ENCODE measurements at places on chromosomes 2 and 18.

GRCh38 chr2:158297606-158298005 lies 158.9 kb downstream of the CCDC148 start:
- DNase-seq: no peak

DNA sequence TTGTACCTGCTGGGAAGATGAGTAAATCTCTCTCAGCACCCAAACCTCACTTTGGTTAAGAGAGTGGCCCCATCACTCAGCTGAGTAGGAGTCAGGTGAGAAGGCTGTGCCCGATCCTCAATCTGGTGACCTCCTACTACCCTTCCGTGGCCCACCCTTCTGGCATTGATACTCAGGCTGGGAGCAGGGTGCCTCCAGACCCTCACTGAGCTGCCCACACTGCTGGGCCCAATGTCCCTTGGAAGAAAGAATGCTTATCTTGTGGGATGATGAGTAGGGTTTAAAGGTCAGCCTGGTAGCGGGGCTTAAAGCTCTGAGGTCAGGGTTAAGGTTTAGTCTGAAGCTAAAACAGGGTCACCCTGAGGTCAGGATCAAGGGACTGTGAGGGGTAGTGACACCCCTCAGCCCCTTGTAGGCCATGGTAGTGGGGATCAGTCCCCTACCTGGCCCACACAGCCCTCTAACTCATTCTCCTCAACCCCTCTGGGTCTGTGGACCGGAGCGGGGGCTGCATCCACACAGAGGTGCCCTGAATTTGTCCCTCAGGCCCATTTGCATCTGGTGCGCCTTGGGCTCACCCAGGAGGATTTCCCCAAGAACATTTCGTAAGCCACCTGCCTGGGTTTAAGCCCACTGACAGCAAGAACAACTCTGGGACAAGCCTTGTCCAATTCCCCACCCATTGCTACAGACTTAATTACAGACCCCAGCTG lies 123.8 kb downstream of the CYP26B1 start:
- DNase-seq: no peak

GRCh38 chr18:52341608-52342381 lies 1.8 kb downstream of the DCC start:
- no peak for DNase-seq

DNA sequence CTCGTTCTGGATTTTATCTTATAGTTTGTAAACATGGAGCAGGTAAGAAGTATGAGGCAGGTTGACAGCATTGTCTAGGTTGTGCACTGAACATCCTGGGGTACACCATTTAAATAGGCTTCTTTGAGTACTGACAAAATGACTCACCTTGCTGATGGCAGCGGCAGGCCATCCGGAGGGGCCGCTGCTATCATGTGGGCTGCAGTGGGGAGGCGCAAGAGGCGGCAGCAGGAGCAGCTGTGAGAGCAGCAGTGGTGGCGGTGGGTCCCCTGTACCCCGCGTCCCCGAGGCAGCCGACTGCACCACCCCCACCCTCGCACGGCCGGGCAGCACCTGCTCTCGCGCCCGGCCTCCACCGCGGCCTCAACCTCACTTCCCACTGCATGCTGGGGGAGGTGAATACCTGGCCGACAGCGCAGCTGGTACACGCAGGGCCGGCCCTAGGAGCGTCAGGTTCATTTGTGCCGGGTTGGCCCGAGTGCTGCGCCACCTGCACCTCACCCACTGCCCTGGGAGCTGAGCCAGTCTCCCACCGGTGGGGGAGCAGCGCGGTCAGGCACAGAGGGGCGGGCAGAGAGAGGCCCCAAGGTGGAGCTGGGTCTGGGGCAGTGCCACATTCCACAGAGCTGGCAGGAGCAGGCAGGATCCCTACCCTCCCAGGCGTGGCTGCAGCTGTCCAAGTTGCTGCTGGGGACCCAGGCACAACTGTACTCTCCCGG lies 154.5 kb upstream of the RBMS1 start:
- DNase-seq: no peak
